Tongue (tissue), 3 donors: ENCODE measurements at places on chromosomes 1 and 21.
A peak's percentile ranks its signal among the peaks of the same experiment; 100 is the strongest.

DNA sequence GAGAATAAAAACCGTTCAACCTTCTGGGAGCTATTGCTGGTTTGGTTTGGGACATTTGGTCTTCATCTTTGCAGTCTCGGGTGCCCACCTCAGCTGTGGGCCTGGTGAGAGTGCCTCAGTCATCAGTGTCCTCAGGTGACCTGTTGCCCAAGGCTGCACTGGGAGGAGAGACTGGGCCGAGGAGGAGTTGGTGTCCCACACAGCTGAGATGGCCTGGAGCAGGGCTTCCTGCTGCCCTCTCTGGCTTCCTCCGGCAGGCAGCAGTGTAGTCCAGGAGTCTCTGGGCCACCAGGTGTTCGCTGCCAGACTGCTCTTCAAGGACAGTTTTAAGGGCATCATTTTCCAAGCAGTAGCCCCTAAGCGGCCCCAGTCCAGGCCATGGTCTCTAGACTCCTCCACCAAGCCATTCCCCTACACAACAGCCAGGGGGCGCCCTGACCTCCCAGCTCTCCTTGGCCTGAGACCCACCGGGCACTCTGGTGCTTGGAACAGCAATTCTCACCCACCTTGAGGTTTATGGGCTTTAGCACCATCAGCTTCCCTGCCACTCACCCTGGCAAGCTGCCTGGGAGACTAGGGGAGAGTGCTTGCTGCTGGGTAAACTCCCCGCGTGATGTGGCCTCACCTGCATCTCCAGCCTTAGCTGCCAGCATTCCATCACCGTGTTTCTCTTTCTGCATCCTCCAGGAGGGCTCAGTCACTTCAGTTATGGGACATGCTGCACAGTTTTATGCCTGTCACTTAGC, 9.1 kb upstream of the SYTL1 start:
- DNase-seq, result peak; percentile 53

DNA sequence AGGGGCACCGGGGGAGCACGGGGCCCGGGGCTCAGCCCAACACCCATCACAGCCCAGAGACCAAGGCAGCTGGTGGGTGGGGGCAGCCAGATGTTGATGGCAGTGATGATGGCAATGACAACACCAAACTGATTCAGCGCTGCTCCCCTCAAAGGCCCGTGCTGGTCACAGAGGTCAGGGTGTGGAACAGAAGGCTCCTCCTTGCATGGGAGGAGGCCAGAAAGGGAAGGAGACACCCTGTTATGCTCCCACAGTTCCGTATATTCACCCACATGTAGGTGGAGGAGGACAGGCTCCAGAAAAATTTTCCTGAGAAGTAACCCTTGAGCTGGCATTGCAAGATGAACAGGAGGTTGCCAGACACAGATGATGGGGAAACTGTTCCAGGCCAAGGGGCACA, 414 bp downstream of the GUCA2B start:
- no peak for DNase-seq

DNA sequence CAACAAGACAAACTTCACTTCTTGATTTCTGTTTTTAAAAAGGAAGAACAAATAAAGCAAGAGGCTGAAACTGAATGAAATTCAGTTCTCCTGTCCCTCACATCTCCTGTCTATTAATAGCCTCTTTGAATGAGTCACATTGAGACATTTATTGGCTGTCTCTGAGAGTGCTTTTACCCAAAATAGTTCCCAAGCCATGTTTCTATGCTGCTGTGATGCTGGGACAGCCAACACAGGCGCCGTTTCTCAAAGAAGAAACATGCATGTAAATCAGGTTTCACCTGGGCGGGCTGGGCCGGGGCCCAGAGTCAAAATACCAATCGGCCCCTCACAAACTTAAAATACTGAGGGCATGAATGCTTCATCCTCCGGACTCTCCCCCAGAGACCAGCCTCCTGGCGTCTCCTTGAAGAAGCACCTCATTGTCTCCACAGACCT, 105.2 kb downstream of the EDEM3 start:
- no peak for DNase-seq

DNA sequence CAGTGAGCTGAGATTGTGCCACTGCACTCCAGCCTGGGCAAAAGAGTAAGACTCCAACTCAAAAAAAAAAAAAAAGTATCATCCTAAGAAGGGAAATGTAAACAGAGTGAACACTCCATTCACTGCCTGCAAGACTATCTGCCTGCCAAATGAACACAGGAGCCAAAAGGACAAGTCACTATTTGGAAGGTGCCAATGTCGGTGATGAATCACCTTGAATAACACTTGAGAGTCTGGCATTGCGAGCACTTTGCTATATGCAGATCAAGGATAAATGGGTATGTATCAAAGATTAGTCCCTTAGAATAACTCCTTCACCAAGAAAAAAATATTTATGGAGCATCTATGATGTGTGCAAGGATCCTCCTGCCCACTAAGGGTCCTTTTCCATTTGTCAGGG, 6.6 kb downstream of the UBR4 start:
- no peak for DNase-seq

DNA sequence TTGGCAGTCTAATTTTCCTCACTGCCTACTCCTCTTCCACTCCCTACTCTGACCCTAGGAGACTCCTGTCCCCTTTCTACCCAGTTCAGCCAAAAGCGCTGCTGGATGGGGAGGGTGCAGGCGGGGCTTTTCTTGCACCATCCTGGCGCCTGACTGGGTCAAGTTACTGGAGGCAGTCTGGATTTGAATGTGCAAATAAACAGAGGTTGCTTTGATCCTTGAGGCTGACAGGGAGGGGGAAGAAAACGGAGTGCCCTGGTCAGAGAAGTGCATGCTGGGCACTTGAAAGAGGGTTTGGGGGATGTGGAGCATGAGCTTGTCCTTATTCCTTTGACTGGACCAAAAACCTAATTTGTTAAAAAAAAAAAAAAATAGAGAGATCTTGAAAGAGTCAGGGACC, 76.8 kb upstream of the SOX13 start:
- DNase-seq, result peak; percentile 21

GRCh38 chr1:40314721-40315238, 2.3 kb downstream of the COL9A2 start:
- DNase-seq, result no peak

DNA sequence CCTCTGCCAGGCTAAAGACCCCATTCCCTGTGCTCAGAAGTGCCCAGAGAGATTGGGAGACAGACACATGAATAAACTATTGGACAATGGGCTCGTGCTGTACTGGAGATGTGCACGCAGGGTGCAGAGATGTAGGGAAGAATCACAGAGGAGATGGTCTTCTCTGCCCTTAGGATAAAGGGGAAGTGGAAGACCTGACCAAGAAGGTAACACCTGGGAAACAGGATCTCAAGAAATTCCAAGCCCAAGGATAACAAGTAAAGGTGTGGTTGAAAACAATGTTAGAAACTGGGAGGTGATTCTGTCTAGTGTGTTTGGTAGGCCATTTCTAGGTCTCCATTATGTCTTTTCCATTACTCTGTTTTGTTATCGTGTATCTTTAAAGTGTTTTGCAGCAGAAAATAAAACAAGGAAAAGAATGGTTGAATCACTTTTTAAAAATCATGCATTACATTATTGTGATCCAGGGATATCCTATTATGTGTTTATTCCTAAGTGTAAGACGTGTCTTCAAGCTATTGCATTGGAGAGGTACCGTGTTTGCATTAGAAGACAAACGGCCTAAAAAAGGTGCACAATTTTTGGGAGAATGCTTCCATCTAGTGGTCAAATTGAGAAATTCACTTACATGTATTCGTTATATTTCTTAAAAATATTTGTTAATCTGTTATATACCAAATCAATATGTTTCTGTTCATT, 40.8 kb upstream of the KCTD3 start:
- DNase-seq, result peak; percentile 75

DNA sequence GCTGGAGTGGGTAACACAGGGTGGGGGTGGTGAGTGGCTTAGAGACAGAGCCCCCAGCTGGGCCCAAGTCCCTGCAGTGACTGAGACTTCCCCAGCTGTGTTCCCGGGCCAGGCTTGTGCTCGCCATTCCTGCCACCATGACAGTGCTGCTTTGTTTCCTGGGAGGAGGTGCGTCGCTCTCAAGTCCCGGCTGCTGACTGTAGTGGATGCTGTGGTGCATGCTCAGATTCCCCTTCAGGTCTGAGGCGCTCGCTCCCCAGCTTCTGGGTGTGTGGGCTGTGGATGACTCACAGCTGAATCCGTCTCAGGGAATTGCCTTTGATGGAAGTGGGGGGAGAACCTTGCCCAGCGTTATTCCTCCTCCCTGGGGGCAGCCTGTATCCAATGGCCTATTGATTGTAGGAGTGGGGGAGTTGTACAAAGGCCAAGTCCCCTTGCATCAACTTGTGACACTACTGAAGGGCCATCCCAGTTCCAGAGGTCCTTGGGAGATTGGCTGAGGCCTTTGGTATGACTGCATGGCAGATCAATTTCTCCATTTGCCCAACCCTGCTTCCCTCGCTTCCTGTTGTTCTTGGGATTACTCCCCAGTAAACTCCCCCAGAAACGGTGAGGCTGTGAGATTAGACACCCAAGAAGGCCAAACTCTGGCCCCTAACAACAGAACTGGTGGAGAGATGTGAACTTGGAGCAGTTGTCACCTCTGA, 17.8 kb upstream of the POU3F1 start:
- DNase-seq, result no peak
